ENCODE measurements at places on chromosomes 6 and 20. TPM values are rescaled to one million over a fixed set of nuclear protein-coding genes. Genes with fewer than 3 reads are reported as not detected.
A peak's percentile ranks its signal among the peaks of the same experiment; 100 is the strongest.

DNA sequence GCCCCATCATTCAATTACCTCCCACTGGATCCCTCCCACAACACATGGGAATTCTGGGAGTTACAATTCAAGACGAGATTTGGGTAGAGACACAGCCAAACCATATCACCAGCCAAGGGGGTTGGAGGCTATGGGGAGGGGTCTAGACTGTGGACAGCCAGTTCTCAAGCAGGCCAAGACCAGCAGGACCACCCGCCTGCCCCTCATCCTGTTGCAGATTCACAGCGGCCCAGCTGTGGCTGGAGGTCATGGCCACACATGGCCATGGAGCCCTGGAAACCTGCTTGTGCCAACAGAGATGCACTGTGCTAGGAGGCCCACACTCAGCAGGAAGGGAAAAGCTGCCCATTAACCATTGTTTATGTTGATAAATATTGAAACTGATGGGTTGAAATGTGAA, 240.5 kb downstream of the TTLL2 start:
- no peak for DNase-seq

DNA sequence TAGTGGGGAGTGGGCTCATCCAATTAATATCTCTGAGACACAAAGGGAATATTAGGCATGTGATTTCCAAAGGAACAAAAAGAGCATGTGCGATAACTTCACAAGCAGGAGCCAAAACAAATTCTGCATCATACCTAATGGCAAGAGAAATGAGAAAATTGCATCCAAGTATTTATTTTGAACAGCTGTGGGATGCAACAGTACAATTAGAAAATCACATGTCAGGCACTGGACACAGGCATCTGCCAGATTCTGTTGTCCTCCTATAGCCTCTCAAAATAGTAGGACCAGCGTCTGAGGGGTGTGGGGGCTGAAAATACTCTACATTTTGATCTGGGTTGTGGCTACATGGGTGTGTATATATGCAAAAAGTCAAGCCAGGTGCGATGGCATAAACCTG, 66.3 kb downstream of the EDN1 start:
- DNase-seq: no peak

DNA sequence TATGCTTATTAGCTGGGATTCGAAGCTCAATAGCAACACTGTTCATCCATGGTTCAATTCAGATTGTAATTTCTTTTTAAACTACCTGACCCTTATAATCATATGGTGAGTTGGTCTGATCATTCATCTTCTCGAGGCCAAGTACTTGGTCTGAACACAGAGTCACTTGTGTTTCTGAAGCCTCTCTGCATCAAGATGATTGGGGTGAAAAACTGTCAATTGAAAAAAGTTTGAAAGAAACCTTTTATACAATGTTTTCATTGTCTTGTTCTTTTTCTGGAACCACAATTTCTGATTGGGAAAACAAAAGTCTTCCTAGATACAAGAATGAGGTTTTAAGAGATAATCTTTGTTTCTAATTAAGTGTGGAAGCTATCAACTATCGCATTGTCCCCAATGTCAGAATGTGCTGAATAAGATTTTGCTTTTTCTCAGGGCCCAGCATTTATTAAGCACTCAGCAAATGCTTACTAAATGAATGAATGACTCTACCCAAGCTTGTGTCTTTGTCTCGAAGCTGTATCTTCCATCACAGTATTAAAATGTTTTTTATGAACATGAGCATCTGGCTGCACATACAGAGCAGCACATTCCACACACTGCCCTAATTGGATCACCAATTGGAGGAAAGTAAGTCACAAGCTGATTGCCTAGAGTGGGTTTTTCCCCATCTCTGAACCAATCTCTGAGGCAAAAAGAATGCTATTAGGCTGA, 45.0 kb upstream of the MOXD1 start:
- no peak for DNase-seq

GRCh38 chr6:136762022-136762975, 30.0 kb downstream of the MAP3K5 start:
- DNase-seq: no peak

- DNase-seq: peak; percentile 57
Observed at GRCh38 chr20:43959079-43959919, 44.6 kb downstream of the TOX2 start.

DNA sequence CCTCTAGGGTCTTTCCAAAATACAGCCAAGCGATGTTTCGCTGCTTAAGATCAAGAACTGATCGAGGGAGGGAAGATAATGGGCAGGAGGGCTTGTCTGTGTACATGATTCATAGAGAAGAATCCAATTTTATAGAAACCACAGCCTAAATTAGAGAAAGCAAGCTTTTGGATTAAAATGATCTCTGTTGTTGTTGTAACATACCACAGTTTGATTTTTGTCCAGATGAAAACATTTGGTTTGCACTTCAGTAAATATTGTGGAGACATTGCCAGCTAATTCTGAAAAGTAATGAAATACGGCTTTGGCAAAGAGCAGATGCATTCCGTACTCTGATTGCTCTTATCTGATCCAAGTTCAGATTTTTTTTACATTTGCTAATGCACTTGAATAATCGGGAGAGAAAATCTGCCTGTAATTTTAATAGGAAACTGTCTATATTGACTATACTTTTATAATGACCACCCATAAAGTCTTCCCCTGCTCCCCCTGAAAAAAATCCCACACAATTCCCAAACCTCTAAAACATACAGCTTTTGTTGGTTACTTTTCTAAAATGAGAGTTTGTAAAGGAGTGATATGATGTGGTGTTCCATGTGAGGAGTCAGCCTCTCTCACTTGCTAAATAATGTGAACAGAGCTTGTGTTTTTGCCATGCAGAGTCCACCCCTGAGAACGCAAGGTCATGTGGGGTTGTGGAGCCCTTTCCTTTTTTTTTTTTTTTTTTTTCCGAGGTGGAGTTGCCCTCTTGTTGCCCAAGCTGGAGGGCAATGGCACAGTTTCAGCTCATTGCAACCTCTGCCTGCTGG, 199.9 kb downstream of the DTNBP1 start:
- DNase-seq: peak; percentile 78

DNA sequence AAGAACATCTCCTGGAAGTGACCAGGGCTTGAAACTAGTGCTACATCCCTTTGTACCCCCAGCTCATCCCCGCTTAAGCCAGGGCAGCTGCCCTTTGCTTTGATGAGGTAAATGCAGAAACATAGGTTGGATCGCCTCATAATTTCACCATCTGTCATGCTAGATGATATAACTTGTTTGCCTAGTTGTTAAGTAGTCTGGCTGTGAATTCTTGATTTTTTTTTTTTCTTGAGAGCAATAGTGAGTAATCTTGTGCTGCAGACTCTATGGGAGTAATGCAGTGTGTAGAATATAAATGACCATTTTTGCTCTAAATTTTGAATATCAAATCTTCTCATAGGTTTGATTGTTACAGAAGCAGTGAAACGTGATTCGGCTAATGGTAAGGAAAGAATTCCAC, 4.1 kb downstream of the TRDN start:
- no peak for DNase-seq

The AIF1 gene
- not detected for total RNA-seq

The DDX39B gene
- total RNA-seq: 370 TPM

The LY6G5B gene
- 2.0 TPM for total RNA-seq

Data from fibroblast of lung (primary cell).